SJSA1 (cell line): ENCODE measurements at places on chromosomes 2 and 18. TPM values are rescaled to one million over a fixed set of nuclear protein-coding genes. Genes with fewer than 3 reads are reported as not detected.

GRCh38 chr2:12702168-12703121, 14.3 kb upstream of the TRIB2 start:
- peak overlapping the region; percentile 57 for H3K27ac ChIP-seq
- DNase-seq: peak; percentile 57
- H3K4me3 ChIP-seq: no peak overlapping the region
- peaks cover 30% of the 10 kb centered on the region for H3K4me1 ChIP-seq

DNA sequence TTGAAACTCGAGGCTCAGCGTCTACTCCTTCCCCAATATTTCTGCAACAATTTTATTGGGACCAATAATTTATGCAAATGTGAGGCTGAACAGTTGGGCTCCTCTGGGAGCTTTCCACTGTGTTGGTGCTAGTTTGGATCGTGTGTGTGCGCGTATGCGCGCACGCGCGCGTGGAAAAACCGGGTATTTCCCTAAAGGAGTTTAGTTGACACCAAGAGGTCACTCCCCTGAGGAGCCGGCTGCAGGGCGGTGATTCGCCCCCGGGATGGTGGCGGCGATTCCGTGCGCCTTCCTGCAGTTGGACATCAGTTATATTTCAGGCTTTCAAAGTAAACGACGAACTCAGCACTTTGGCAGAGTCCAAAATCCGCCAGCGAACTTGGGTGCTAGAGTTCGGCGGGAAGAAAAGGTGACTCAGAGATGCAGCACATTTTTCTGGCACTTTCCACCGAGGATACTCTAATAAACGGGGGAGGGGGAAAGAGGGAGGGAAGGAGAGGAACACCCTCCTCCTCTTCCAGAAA, 186.5 kb upstream of the FANCL start:
- no peak overlapping the region for H3K27ac ChIP-seq
- H3K4me3 ChIP-seq: peak overlapping the region; percentile 35
- DNase-seq: peak; percentile 35
- no peaks in the 10 kb centered on the region for H3K36me3 ChIP-seq
- peaks cover 11% of the 10 kb centered on the region for H3K4me1 ChIP-seq
- H3K27me3 ChIP-seq: peaks cover 3% of the 10 kb centered on the region; the same call in 1 of the 2 replicates

DNA sequence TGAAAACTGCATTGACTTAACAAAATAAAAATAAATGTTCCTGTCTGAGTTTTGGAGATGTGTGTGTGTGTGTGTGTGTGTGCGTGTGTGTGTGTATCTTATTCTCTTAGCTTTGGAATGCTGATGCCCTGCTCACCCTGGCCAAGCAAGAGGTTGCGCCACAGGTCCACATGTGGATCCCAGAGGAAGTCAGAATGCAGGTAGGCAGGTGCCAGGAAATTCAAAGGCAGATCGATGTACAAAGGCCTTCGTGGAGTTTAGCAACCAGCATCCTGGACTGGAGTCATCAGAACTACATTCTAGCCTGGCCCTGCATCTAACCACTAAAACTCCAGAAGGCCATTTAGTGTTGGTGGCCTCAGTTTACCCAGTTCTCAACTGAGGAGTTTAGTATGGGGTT, 12.4 kb downstream of the G6PC2 start:
- peaks cover 58% of the 10 kb centered on the region for H3K27me3 ChIP-seq
- no peaks in the 10 kb centered on the region for H3K36me3 ChIP-seq
- no peaks in the 10 kb centered on the region for H3K4me1 ChIP-seq
- H3K27ac ChIP-seq: no peak overlapping the region

- peak; percentile 77 for DNase-seq
- H3K36me3 ChIP-seq: no peaks in the 10 kb centered on the region
- no peaks in the 10 kb centered on the region for H3K27me3 ChIP-seq
- H3K4me3 ChIP-seq: peak overlapping the region; percentile 24
- H3K4me1 ChIP-seq: peaks cover 45% of the 10 kb centered on the region
Observed at GRCh38 chr2:231673348-231673770, 35.0 kb upstream of the PTMA start.

The LINC00305 gene
- total RNA-seq: not detected in 2 replicates
